B cell (primary cell): ENCODE measurements at places on chromosomes 11 and 22. TPM values are rescaled to one million over a fixed set of nuclear protein-coding genes. Genes with fewer than 3 reads are reported as not detected.

GRCh38 chr11:110376711-110377324 is 52.9 kb upstream of the FDX1 start:
- no peaks in the 10 kb centered on the region for H3K36me3 ChIP-seq
- H3K4me3 ChIP-seq = no peak overlapping the region
- no peak overlapping the region for H3K27ac ChIP-seq
- H3K4me1 ChIP-seq = peaks cover 3% of the 10 kb centered on the region
- H3K27me3 ChIP-seq = no peaks in the 10 kb centered on the region

DNA sequence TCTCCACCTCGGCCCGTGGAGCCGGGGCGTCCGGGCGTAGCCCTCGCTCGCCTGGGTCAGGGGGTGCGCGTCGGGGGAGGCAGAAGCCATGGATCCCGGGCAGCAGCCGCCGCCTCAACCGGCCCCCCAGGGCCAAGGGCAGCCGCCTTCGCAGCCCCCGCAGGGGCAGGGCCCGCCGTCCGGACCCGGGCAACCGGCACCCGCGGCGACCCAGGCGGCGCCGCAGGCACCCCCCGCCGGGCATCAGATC is 439 bp downstream of the YAP1 start:
- H3K27me3 ChIP-seq = peaks cover 38% of the 10 kb centered on the region
- no peak overlapping the region for H3K27ac ChIP-seq
- H3K4me1 ChIP-seq = peaks cover 17% of the 10 kb centered on the region
- peak overlapping the region; percentile 70 for H3K4me3 ChIP-seq
- H3K36me3 ChIP-seq = no peaks in the 10 kb centered on the region

DNA sequence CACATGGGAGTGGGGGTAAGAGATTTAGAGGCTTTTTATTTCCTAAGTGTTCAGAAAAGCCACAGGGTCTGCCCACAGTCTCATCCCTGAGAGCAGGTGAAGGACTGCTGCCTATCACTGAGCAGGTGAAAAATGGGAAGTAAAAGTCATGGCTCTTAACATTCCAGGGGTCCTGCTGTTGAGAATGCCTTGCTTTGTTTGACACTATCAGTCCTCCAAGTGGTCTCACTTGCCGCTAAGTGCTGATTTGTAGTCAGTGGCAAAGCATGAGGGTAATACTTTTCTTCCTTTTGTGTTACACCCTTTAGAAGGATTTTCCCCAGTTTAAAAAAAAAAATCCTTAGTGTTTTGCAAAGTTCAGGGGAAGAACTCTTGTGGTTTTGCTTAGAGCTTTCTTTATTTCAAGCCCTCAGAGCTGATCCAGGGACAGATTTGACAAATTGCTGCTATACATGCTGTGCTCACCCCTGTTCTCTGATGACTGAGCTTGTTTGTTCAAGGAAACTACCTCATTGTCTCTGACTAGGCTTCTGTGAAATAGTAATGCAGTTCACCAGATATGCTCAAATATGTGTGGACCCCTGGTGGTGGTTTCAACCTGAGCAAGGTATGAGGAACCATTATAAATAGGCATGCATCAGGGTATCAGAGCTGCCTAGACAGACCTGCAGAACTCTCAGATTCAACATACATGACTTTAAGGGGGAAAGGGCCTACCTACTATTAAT is 141.0 kb downstream of the ARHGAP42 start:
- peak; percentile 56 for DNase-seq
- H3K36me3 ChIP-seq = no peaks in the 10 kb centered on the region
- no peak overlapping the region for H3K4me3 ChIP-seq
- no peaks in the 10 kb centered on the region for H3K4me1 ChIP-seq

Gene KRTAP5-2
- total RNA-seq = not detected in 2 replicates

Gene AGBL2
- total RNA-seq = 13.6 and 17.0 TPM in 2 replicates

- peaks cover 45% of the 10 kb centered on the region for H3K36me3 ChIP-seq
- no peak overlapping the region for H3K27ac ChIP-seq
- no peak overlapping the region for H3K4me3 ChIP-seq
- no peaks in the 10 kb centered on the region for H3K27me3 ChIP-seq
Measured at GRCh38 chr11:67611704-67612587, 5.2 kb downstream of the NDUFV1 start.

- H3K27me3 ChIP-seq = no peaks in the 10 kb centered on the region
- peaks cover 70% of the 10 kb centered on the region for H3K36me3 ChIP-seq
- peak overlapping the region; percentile 38 for H3K27ac ChIP-seq
- DNase-seq = no peak
- H3K4me1 ChIP-seq = peaks cover 97% of the 10 kb centered on the region
Measured at GRCh38 chr11:111370902-111371578, 8.0 kb downstream of the POU2AF1 start.

DNA sequence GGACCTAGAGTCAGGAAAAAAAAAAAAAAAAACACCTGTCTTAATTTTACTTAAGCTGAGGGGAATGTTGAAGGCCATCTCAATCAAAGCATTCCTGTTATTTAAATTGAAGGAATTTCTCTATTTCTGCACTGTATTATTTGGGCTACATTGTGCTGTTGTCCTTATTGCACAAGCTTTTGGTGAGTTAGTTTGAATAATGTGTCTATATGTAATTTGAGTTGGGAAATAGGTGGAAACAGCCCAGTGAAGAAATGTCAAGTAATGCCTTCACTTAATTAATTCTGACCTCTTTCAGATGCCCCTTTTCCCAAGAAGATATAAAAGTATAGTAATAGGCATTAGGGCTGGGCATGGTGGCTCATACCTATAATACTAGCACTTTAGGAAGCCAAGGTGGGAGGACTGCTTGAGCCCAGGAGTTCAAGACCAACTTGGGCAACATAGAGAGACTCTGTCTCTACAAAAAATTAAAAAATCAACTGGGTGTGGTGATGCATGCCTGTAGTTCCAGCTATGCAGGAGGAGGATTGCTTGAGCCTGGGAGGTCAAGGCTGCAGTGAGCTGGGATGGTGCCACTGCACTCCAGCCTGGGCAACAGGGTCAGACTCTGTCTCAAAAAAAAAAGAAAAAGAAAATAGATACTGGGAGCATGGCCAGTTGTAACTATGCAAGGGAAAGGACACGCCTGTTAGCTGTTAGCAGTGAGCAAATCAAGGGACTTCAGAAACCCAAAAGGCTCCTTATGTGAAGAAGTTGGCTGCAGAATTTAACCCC is 34.9 kb downstream of the OR10A6 start:
- no peaks in the 10 kb centered on the region for H3K27me3 ChIP-seq
- H3K4me1 ChIP-seq = peaks cover 9% of the 10 kb centered on the region
- H3K4me3 ChIP-seq = no peak overlapping the region
- no peaks in the 10 kb centered on the region for H3K36me3 ChIP-seq
- no peak for DNase-seq

- no peaks in the 10 kb centered on the region for H3K27me3 ChIP-seq
- H3K4me3 ChIP-seq = no peak overlapping the region
- DNase-seq = no peak
- H3K4me1 ChIP-seq = no peaks in the 10 kb centered on the region
- H3K36me3 ChIP-seq = no peaks in the 10 kb centered on the region
- no peak overlapping the region for H3K27ac ChIP-seq
Measured at GRCh38 chr11:79129702-79130101, 311.1 kb downstream of the TENM4 start.

Gene LRP5
- 13.9 and 15.7 TPM in 2 replicates for total RNA-seq

GRCh38 chr22:42561856-42562255 is 8.1 kb downstream of the SERHL2 start:
- no peak for DNase-seq
- no peak overlapping the region for H3K4me3 ChIP-seq
- H3K27me3 ChIP-seq = no peaks in the 10 kb centered on the region

DNA sequence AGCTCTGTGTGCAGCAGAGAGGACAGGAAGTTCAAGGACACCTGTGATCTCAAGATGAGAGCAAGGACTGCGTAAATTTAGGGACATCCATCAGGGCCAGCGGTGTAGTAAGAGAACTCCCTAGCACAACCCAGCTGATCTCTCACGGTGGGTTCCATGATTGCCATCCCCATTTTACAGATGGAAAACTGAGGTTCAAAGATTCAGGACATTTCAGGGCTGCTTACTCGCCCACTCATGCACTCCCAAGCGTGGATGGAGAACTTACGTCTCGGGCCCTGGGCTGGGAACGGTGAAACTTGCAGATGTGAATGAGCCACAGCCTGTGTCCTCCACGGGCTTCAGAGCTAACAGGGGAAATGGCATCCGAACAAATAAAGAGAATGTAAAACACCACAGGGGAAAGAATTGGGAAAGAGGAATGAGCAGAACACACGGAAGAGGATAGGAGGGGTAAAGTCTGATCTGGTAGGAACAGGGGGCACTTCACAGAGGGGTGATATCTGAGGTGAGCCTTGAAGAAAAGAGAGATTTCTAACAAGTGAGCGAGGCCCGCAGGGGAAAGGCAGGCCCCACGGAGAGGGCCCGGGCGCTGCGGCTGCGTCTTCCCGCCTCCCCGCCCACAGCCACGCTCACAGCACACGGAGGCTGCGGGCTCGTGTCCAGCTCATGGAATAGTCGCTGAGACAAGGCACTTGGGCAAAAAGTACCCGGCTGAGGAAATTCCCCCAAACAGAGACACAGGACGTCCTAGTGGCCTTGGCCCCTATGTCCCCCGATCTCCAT is 55.9 kb downstream of the RPUSD4 start:
- DNase-seq = no peak
- no peak overlapping the region for H3K27ac ChIP-seq
- no peaks in the 10 kb centered on the region for H3K4me1 ChIP-seq
- H3K4me3 ChIP-seq = no peak overlapping the region
- H3K27me3 ChIP-seq = no peaks in the 10 kb centered on the region

Gene HSPB2
- total RNA-seq = not detected in 2 replicates

DNA sequence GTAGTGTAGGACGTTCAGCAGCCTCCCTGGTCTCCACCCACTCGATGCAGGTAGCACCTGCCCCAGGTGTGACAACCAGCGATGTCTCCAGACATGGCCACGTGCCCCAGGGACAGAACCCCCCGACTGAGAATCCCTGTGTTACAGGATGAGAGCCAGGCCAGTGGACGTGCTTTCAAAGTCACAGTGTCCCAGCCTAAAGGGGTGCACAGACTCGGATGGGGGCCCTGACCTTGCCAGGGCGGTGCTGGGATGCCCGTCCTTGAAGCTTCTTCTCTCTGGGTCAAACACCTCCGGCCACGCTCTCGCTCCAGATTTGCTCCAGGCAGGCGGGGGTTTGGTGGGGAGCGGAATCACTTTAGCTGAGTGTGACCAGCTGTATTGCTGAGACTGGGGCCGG is 23.3 kb upstream of the GAL start:
- no peak overlapping the region for H3K4me3 ChIP-seq
- peaks cover 11% of the 10 kb centered on the region for H3K27me3 ChIP-seq
- DNase-seq = no peak
- no peaks in the 10 kb centered on the region for H3K36me3 ChIP-seq
- H3K27ac ChIP-seq = no peak overlapping the region

DNA sequence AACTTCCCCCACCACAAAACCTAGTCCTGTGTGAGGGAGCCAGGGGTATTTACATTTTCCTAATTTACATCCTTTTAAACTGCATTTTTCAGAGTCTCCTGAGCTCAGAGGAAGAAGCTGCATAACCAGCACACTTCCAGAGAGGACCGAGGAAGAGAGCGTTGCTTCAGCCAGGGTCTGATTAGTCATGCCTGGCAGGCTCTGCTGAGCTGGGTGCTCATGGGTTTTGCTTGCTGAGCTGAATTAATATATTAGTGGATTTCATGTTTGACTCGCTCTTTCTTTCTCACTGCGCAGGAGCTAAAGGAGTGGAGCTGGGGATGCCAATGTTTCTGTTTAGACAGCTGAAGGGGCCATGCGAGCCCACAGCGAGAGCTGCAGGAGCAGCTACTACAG is 539.3 kb upstream of the B3GAT1 start:
- H3K4me1 ChIP-seq = no peaks in the 10 kb centered on the region
- no peak overlapping the region for H3K27ac ChIP-seq
- H3K27me3 ChIP-seq = no peaks in the 10 kb centered on the region
- H3K36me3 ChIP-seq = no peaks in the 10 kb centered on the region
- H3K4me3 ChIP-seq = no peak overlapping the region

DNA sequence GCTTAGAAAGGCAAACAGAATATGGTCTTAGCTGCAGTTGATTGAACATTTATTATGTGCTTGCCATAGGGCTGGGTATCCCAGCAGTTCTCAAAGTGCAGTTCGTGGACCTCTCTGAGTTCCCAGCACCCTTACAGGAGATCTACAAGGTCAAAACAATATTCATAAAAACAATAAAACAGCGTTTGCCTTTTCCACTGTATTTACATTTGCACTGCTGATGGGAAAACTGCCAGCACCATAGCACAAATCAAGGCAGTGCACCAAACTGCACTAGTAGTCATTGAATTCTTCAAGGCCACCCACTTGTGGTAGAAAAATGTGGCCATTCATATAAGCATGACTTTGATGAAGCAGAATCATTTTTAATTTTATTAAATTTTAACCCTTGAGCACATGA is 128.1 kb downstream of the CCDC34 start:
- H3K27me3 ChIP-seq = no peaks in the 10 kb centered on the region
- peaks cover 10% of the 10 kb centered on the region for H3K4me1 ChIP-seq
- no peak overlapping the region for H3K4me3 ChIP-seq
- no peaks in the 10 kb centered on the region for H3K36me3 ChIP-seq

DNA sequence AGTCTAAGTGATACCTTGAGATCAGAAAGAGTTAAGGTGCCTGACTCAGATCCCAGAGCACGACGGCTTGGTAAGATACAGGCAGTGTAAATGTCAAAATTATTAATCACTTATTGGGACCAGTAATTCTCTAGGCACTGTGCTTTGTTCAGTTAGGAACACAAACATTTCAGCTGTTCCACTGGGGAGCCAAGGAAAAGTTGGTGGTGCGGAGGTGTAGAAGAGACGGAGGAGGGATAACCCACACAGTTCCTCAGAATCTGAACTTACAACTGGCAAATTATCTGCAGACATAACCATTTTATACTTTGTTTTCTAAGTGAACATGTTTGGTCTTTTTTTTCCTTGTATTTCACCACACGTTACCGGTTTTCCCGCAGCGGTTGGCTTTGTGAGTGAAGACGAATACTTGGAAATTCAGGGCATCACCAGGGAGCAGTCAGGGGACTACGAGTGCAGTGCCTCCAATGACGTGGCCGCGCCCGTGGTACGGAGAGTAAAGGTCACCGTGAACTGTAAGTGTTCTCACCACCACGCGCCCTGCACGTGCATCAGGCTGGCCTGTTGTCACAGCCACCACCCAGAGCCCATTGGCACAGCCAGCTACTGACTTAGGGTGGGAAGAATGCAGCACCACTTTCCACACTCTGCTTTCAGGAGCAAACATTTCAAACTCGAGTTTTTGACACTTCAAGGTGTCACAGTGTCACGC is 937.0 kb downstream of the NTM start:
- no peaks in the 10 kb centered on the region for H3K27me3 ChIP-seq
- no peak overlapping the region for H3K27ac ChIP-seq
- H3K4me3 ChIP-seq = no peak overlapping the region
- DNase-seq = no peak

Gene C11orf65
- 1.4 and 1.7 TPM in 2 replicates for total RNA-seq

- no peak overlapping the region for H3K27ac ChIP-seq
- no peaks in the 10 kb centered on the region for H3K4me1 ChIP-seq
- no peak overlapping the region for H3K4me3 ChIP-seq
- H3K27me3 ChIP-seq = no peaks in the 10 kb centered on the region
Measured at GRCh38 chr11:100302824-100303223, 384.3 kb upstream of the ARHGAP42 start.

GRCh38 chr22:41487037-41487935 is 18.4 kb downstream of the ACO2 start:
- peaks cover 10% of the 10 kb centered on the region for H3K36me3 ChIP-seq
- no peaks in the 10 kb centered on the region for H3K27me3 ChIP-seq
- H3K4me3 ChIP-seq = no peak overlapping the region
- no peak for DNase-seq

GRCh38 chr22:50576070-50576469 is 2.2 kb downstream of the CPT1B start:
- no peaks in the 10 kb centered on the region for H3K27me3 ChIP-seq
- peaks cover 7% of the 10 kb centered on the region for H3K4me1 ChIP-seq
- H3K4me3 ChIP-seq = no peak overlapping the region
- no peaks in the 10 kb centered on the region for H3K36me3 ChIP-seq
